ACHN (cell line): ENCODE measurements at places on chromosomes 12 and 14.

DNA sequence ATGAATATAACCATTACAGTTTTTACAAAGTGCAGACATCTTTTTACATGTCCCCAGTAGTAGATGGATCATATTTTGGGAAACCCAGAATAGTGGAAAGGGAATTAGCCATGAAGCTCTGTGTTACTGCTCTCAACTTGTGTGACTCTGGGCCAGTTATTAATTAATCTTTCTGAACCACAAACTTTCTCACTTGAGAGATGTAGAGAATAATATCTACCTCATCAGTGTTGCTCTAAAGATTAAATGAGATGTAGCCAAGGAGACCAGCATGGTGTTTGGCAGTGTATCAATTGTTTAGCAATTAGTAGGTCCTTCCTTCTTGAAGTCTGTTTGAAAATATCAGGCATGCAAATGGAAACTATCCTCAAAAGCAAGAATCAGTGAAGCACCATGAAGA lies 169.2 kb downstream of the TMTC2 start:
- DNase-seq = no peak

- DNase-seq = no peak
Observed at GRCh38 chr14:55761651-55762050, 181.6 kb downstream of the KTN1 start.

GRCh38 chr12:109492371-109492770 lies 14.9 kb downstream of the UBE3B start:
- DNase-seq = no peak

DNA sequence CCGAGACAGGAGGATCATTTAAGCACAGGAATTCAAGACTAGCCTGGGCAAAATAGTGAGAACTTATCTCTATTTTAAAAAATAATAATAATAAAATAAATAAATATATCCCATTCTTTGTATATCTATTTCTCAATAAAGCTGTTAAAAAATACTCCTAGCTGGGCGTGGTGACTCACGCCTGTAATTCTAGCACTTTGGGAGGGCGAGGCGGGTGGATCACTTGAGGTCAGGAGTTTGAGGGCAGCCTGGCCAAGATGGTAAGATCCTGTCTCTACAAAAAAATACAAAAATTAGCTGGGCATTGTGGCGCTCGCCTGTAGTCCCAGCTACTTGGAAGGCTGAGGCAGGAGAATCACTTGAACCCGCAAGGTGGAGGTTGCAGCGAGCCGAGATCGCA lies 75.7 kb upstream of the TBX3 start:
- DNase-seq = no peak

- DNase-seq = no peak
Observed at GRCh38 chr12:115709540-115710011, 567.9 kb downstream of the MED13L start.

DNA sequence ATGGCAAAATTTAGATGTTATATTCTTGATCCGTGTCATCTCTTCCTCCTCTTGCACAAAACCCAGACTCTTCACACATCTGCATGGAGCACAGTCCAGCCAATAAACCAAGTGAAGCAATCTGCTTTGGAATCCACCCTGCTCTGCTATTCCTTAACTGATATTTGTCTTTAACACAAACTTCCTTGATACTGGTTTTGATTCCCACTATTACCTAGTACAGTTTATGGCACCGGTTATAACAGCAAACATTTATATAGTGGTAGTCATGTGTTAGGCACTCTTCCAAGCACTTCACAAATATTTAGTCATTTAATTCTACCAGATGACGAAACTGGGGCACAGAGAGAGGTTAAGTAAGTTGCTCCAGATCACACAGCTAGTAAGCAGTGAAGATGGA lies 12.5 kb downstream of the STYK1 start:
- no peak for DNase-seq

DNA sequence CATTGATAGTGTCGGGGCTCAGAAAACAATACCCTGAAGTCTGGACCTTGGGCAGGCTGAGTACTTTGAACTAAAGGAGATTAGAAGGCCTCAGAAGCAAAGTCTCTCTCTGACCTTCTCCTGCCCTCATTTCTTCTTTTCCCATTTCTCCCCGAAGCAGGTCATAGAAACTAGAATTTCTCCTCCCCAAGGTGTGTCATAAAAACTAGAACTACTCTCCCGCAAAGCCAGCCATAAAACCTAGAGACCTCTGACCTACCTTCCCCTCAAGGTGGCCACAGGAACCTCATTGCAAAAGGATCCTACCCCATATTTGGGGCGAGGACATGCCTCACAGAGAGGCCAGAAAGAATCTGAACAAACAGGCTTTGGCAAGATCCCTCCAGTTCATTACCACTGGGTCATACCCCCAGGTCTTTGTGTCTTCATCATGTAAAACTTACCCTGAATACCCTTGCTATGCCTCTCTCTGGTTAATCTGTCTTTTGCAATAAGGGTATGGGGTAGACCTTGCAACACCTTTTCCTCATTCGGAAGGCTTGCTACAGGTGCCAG lies 64.7 kb upstream of the ZFP36L1 start:
- no peak for DNase-seq

DNA sequence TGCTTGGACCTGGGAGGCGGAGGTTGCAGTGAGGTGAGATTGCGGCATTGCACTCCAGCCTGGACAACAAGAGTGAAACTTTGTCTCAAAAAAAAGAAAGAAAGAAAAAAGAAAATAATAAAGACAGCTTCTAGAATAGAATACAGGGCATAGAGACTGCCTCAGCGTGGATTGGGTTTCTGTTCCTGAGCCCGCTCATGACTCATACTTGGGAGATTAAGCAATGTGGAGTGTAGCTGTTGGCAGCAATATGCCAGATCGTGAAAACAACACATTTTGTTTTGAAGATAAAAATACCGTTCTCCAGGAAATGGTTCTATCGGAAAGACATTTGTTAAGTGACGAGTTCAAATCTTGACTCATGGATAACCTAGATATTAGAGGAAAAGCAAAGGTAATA lies 67.2 kb downstream of the GLT1D1 start:
- DNase-seq = peak; percentile 26

DNA sequence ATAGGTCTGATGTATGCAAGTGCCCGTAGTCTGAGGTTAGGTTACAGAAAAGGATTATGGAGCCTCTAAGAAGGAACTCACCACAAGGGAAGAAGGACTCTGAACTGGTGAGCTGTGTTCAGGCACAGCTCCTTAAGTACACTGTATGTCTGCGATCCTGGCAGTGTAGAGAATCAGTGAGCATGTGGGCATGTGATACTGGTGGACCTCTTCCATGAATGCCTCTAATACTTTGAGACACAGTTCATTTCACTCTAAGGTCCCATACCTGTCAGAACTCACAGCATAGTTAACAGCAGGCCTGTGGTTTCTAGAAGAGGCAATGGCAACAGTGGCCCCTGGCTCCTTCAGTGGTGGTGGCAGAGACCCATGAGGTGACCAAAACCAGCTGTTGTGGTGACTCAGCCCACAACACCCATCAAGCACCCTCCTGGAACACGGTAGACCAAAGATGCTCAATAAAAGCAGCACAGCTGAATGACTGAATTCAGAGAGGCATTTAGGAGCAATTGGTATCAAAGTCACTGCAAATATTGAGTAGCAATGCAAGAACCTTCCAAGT lies 6.9 kb upstream of the OR6J1 start:
- DNase-seq = peak; percentile 34

GRCh38 chr12:57016348-57016747 lies at the start of gene TAC3:
Gene TAC3 (minus strand): TSS chr12:57016529. CDS start chr12:57015797, 732 bp downstream.
- no peak for DNase-seq

DNA sequence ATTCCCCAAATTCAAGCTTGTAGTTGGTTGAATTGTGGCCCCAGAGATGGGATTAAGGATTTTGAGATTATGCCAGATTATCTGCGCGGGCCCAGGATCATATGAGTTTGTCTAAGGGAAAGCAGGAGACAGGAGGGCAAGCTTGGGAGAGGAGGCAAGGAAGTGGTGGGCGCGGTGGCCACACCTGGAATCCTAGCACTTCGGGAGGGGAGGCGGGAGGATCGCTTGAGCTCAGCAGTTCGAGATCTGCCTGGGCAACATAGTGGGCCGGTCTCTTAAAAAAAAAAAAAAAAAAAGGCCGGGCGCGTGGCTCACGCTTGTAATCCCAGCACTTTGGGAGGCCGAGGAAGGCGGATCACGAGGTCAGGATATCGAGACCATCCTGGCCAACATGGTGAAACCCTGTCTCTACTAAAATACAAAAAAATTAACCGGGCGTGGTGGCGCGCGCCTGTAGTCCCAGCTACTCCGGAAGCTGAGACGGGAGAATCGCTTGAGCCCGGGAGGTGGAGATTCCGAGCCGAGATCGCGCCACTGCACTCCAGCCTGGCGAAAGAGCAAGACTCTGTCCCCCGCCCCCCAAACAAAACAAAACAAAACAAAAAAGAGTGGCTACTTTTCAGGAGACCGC lies 881 bp upstream of the PUS1 start:
- DNase-seq = no peak

GRCh38 chr12:125332900-125333299 lies 267.7 kb downstream of the AACS start:
- no peak for DNase-seq

- DNase-seq = peak; percentile 63
Observed at GRCh38 chr12:121577443-121578180, 3.2 kb downstream of the KDM2B start.

- no peak for DNase-seq
Observed at GRCh38 chr12:127680516-127680915, 586.5 kb upstream of the TMEM132C start.

GRCh38 chr12:54300732-54301427 lies at the start of gene NFE2:
Gene NFE2 (minus strand): TSS chr12:54301015. CDS start chr12:54295248, 5,767 bp downstream.
- peak; percentile 89 for DNase-seq

DNA sequence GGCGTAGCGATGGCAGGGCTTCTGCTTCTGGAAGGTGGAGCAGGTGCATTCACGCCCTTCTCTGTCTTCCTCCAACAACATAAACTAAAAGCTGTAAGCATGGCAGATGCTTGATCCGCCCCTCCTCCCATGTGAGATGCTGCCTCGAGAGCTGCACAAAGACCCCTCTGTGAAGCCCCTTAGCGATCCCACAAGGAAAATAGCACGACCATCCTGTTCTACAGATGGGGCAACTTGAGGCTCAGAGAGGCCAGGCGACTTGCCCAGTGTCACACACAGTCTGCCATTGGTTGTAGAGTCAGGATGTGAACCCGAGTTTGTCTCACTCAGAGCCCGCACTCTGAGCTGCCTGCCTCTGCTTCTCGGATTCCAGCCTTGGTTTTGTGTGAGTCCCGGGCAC lies 144.4 kb downstream of the SCARB1 start:
- DNase-seq = no peak

GRCh38 chr14:90419200-90419599 lies 22.4 kb downstream of the CALM1 start:
- peak; percentile 90 for DNase-seq
